ENCODE measurements at places on chromosomes 5 and 9.

DNA sequence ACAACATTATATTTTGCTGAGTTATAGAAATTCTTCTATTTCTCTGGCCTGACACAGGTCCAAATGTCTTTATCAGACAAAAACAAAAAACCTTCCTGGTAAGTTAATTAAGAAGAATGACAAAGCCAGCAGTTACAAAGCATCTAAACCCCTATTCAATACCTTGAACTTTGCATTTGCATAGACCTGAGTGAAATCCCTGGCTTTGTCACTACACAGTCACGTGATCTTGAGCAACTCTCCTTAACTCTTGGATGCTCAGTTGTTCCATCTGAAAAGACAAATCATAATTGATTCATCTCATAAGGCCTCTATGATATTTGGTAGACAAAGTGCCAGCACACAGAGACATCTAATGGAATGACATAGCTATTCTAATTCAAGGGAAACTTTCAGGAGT is 166.6 kb upstream of the PPP1R2B start:
- no peak for DNase-seq

GRCh38 chr5:108430931-108431608 is 49.2 kb upstream of the FBXL17 start:
- no peak for DNase-seq

- no peak for DNase-seq
These were observed 173.9 kb downstream of the TRPM3 start for GRCh38 chr9:70947511-70947910.

GRCh38 chr9:133290751-133291302 is 15.8 kb upstream of the ABO start:
- DNase-seq: no peak

DNA sequence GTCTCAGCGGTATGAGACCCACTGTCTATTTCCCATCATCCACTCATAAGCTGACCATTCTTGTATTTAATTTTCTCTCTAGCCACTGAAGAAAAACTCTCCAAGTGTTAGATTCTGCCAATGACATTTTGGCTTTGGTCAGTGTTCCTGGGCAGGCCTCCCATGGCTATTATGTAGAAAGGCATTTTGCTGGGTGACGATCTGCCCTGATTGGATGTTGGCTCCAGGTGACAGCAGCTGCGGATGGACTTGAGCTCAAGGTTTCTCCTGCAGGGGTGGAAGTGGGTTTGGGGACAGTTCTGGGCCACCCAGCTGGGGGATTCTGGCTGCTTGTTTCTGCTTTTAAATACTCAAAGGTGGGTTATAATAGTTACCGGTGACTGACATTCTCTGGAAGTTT is 31.6 kb downstream of the ACSL6 start:
- no peak for DNase-seq

DNA sequence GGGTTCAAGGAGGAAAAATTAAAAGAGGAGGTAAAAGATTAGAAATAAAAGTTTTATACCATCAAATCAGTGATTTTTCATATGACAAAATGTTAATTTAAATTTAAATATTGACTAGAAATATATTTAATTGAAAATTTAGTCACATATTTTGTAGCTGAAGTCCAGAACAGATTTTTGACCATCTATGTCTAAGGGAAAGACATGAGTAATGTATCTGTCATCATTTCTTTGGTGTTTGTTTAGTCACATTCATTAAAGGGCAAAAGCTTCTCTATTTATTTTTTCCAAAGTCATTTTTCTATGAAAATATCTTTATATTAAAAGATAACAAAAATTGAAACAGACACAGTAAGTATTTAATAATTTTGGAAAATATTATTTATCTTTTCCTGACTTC is 252.0 kb upstream of the ISL1 start:
- DNase-seq: no peak

GRCh38 chr5:90709323-90710155 is 150.9 kb downstream of the ADGRV1 start:
- DNase-seq: peak; percentile 33

- DNase-seq: no peak
These were observed 220.5 kb downstream of the SH3GL2 start for GRCh38 chr9:17799369-17799768.

GRCh38 chr9:76458903-76459693 is at the start of gene GCNT1:
TSS of gene GCNT1 (plus strand) at chr9:76459182. CDS start at chr9:76502382, 43,200 bp downstream.
- DNase-seq: peak; percentile 55

GRCh38 chr5:87526131-87526530 is 113.4 kb upstream of the CCNH start:
- DNase-seq: peak; percentile 17

GRCh38 chr5:178553517-178553916 is 36.7 kb downstream of the COL23A1 start:
- no peak for DNase-seq

- DNase-seq: no peak
These were observed 3.4 kb downstream of the TLE1 start for GRCh38 chr9:81685763-81686613.

DNA sequence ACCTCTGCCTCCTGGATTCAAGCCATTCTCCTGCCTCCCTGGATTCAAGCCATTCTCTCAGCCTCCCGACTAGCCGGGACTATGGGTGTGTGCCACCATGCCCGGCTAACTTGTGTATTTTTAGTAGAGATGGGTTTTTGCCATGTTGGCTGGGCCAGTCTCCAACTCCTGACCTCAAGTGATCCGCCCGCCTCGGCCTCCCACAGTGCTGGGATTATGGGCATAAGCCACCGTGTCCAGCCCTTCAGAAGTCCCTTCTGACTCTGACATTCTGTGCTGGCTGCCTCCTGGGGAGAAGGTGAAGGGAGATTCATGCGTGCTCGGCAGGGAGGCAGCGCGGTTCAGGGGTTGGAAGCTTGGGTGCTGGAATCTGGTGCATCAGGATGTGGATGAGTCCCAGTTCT is 28.8 kb downstream of the PRRX2 start:
- DNase-seq: no peak

DNA sequence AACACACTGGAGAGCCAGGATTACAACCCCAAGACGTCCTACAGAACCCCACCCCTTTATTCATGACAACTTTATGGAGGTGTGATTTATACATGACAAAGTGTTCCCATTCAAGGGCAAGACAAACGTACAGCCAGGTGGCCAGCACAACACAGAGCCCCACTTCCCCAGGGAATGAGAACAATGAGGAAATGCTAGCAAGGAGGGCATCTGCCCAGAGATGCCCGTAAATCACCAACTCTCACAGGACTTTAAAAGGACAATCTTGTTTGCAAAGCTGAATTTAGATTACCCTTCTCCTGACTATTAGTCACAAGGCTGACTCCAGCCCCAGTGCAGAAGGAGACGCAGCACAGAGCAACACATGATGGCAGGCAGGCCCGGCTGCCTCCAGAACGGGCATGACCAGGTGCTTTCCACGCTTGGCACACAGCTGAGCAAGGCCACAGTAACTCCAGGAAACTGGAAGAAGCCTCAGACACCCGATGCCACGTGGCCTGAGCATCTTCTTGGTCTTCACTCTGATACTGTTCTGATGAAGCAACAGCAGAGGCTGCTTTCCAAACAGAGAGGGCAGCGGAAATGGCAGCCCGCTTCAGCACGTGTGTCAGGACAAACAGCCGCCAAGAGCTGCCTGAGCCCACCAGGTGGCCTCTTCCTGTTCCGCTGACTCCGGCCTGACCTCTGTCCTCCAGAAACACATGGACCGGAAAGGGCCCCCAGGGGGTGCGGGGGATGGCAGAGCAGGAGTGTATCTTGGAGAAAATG is 51.4 kb downstream of the ROR2 start:
- peak; percentile 60 for DNase-seq

DNA sequence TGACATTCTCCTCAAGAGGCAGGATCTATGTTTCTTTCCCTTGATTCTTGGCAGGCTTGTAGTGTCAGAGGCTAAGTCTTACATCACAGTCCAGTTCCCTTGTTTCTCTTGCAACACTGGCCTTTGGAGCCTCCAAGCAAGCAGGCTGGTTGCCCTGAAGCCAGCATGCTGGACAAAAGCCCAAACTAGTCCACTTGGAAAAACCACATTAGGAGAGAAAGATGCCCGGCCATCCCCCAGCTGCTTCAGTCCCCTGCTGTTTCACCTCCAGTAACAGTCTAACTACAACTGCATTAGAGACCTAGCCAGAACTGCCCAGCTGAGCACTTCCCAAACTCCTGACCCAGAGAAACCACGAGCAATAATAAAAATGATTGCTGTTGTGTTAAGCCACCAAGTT is 87.6 kb downstream of the ADAMTS6 start:
- no peak for DNase-seq

GRCh38 chr5:141732417-141732816 is 50.4 kb upstream of the ARAP3 start:
- no peak for DNase-seq

DNA sequence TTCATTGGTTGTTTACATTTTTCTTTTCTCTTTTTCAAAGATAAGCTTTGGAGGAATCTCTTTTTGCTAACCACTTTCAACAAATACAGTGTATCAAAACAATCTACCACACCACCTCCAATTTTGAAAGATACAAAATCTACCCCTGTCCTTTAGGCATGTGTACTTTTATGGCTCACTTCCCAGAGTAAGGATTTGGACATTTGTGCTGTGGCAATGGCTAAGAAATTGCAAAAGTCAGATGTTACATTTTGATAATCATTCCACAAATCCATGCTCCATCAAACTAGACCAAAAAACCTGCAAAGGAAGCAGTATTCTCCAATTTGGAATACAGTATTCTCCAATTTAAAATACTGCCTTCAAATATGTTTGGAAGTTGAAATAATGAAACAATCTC is 204.9 kb downstream of the MCTP1 start:
- DNase-seq: no peak

DNA sequence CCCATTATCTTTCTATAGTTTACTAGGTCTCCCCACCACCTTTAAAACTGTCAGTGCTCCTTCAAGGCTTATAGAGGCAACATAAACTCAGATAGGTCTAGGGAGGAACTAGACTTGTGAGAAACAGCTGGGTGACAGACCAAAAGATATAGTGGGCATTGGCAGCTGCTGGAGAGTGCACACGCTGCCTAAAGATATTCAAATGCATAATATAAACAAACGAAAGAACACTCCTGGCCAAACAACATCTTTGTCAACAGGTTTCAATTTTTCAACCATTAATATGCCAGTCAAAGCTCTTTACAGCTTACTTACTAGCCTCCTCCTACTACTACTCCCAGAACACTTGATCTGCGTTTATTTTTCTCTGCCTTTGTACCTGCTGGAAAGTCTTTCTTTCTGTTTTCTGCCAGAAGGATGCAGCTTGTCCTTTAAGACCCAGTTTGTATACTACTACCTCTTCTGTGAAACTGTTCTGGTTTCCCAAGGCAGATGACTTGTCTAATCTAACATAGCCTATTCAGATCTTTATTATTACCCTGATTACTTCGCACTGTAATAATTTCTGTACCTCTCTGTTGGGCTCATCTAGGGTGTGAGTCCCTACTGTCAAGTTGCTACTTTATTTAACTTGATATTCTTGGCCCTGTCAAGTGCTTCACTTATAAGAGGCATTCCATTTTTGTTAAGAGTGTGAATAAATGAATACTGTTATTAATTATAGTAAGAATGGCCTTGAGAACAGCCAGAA is 14.3 kb downstream of the KDM3B start:
- no peak for DNase-seq

GRCh38 chr9:114247077-114247476 is 75.8 kb upstream of the ORM1 start:
- DNase-seq: no peak

DNA sequence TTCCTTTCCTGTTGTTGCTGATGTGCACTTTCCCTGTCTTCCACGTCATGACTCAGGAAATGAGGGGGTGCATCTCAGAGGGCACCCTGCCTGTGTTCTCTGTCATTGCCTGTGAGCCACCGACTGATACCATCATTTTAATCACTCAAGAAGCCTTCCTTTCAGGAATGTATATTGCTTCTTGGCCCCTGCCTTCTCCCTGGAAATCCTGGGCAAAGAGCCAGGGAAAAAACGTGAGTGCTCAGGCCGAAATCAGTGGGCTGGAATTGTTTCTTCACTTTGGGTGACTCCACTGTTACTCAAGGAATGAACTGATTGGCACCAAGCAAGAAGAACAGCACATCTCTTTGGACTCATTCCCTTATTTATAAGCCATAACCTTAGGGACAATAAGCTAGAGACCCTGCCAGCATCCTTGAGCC is 126.1 kb downstream of the SNX18 start:
- no peak for DNase-seq

DNA sequence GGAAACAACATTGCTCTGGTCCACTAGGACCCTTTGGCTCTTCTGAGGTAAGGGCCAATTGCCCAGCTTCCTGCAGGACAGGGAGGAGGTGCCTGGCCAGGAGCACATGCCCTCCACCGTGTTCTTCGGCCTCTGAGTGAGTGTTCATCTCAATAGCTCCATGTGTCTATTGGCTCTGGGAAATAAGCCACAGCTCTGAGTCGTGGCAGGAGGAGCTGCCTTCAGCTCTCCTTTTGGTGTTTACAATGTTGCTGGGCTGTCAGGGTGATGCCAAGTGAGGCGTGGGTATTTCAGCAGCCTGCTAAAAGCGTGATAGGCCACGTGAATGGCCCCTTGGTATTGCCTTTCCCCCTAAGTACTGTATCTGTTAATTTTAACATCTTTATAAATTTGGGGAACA is 26.6 kb downstream of the GADD45G start:
- no peak for DNase-seq

- DNase-seq: peak; percentile 90
These were observed 465.5 kb downstream of the DNAH5 start for GRCh38 chr5:13478831-13479465.

DNA sequence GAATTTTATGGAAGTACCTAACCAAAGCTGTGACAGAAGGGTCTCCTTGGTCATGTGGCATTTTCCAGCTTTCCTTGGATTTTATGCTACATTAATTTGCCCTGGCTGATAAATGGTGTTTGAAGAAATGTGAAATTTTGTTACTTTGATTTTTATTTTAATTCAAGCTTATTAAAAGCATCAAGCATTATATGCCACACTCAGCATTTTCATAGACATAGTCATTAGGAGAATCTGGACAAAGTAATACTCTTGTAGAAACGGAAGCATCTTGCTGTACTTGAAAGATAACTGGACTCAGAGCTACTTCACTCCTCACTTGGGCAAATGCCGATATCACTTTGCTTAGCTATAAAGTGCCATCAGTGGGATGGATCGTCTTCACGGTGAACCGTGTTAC is 54.2 kb downstream of the INIP start:
- no peak for DNase-seq
